ENCODE measurements at places on chromosomes 11 and 22.

DNA sequence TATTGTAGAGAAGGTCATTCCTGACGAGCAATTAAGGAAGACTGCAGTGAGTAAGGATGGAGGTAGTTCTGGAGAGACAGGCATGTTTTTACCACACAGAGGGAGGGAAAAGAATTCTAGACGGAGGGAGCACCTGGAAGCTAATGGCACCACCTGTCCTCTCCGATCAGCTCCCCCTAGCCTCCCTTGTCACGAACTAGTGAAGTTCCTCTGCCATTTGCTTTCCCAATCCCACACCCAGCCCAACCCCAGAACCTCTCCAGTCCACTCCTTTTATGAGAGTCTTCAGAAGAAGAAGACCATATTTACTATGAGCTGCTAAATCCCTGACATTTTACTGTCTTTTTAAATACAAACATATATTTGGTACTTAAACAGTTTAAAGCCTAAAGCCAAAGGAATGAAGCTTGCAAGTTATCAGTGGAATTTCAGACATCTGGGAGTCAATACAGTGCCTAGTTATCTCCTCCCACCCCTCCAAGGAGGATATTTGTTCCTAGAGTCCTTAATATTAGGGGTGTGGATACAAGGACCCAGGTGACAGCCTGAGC is 46.1 kb upstream of the HSPA8 start:
- no peak for DNase-seq

DNA sequence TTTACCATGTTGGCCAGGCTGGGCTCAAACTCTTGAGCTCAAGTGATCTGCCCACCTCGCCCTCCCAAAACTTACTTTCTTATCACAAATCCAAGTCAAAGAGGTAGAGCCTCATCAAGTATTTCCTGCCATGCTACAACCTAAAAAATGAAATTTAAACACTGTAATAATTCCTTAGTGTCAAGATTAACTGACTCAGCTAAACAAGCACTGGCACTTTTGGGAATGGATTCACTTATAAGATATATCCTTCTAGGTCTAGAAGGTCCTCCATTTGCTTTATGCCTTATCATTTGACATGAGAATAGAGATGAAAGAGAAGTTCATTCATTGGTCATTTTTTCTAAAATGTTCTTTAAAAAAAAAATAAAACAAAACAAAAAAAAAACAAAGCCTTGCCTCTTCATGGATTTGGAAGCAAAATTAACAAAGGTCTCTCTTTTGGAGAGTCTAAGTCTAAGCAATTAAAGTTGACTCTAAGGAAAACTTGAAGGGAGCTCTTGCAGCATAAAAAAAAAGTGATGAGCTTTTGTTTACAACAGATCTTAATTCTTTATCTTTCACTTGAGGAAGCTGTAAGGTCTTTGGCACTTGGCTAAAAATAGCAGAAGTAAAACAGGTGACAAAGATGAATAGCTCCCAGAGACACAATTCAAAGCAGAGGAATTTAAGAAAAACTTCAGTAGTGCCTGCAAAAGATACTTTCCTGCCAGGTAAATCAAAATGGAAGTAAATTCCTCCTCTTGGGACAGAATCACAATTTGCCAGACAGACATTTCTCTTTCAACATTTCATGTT is 50.3 kb downstream of the CADM1 start:
- no peak for DNase-seq

DNA sequence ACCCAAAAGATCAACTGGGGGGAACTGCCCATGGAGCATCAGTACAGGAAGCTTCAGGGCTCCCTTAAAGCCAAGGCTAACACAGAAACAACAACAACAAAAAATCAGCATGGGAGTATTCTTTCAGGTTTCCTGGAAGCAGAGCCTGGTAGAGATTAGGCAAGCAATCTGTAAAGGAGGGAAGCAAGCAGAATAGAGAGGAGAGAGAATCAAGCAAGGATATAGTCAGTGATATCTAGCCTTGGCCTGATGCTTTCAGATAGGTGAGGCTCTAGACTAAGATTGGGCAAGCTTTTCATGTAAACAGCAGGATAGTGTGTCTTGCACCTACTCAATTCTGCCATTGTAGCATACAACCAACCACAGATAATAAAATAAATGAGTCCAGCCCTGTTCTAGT is 44.4 kb upstream of the FAT3 start:
- no peak for DNase-seq

DNA sequence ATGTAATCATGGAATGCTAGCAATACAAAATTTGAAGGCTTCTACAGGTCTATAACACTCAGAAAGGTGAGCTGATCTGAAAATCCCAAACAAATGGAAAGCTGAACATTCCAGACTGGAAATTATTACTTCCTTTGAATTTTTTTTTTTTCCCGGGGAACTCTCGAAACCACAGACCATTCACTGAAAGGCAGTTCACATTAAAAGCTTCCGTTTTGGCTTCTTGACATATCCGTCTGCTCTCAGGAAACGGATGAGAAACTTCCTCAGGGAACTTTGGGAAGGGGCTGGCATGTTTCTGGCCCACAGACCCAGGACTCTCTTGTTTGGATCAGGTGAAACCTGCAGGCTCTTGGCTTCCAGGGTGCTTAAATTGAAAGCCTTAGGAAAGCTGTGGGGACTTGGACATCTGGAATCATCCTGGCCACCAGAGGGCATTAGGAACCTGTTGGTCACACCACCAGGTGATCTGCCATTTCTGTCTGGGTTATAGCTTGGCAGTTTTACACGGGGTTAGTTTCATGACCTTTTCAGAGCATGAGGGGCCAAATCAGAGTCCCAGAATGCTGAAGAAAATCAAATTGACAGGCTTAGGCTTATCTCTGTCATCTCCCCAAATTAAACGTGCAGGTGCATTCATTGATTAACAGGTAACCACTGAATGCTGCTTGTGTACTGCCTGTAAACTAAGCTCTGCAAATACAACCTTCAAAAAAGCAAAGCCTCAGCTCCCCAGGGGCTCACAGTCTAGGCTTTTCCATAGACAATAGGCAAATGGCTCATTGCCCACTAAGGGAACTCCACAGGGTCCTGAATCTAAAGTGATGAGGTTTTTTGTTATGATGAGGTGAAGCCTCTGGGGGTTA is 22.7 kb upstream of the GRAMD1B start:
- DNase-seq = peak; percentile 73

GRCh38 chr11:2567026-2567671 is 122.3 kb downstream of the KCNQ1 start:
- DNase-seq = no peak

DNA sequence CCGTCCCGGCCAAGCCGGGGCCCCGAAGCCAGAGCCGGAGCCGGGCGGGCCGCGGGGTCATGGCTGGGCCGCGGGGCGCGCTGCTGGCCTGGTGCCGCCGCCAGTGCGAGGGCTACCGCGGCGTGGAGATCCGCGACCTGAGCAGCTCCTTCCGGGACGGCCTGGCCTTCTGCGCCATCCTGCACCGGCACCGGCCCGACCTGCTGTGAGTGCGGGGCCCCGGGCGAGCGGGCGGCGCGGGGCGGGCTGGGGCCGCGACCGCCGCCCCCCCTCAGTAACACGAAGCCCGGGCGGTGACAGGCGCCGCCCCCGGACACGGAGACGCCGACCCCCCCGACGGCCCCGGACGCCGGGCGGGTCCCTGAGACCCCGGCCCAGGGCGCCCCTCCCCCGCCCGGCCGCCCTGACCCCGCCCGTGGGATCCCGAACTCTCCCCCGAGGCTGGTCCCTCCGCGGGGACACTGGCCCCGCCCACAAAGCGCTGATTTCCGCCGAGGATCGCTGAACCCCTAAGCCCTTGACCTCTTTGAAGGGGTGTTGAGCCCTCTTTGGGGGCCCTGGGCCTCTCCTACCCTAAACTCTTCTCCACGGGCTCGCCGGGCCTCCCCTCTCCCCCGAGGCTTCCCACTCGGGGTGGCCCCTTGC is 389 bp downstream of the MICALL1 start:
- DNase-seq = no peak

GRCh38 chr11:71284525-71285092 is 32.2 kb upstream of the SHANK2 start:
- no peak for DNase-seq
